ENCODE measurements at places on chromosomes 7 and 10.

DNA sequence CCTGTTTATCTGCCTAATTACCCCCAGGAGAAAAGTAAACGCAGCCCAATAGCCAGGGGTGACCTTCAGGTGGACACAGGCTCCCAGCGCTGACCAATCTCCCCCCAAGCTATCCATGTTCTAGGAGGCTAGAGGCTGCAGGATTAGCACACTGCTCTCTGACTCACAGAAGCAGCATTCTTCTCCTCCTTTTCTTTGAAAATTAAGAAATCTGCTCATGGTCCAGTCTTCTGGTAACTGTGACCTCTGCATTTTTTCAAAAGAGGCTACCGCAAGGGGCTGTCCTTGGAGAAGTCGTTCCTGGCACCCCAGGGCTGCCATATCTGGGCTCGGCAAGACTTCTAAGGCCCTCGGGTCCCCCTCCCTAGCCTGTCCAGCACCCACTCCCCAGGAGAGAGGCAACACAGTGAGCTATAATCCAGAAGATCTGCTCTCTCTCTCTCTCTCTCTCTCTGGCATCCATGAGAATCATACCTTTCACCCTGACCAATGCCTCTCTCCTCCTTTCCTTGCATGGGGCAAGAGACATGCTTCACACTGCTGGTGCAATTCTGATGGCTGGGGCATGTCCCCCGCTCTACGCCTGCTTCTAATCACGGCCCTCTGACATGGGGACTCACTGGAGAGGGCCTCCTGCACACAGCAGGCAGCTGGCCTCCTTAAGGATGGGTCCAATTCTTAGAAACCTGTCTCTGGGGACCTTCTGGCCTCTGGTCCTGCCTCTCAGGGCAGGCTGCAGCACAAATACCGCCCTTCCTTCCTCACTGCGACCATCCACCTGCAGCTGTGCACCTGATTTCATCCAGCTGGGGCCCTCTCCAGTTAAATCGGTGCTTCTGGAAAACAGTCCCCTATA, 27.3 kb downstream of the ANXA11 start:
- DNase-seq, result peak; percentile 50

GRCh38 chr7:90005836-90006235, 148.4 kb upstream of the STEAP1 start:
- no peak for DNase-seq

DNA sequence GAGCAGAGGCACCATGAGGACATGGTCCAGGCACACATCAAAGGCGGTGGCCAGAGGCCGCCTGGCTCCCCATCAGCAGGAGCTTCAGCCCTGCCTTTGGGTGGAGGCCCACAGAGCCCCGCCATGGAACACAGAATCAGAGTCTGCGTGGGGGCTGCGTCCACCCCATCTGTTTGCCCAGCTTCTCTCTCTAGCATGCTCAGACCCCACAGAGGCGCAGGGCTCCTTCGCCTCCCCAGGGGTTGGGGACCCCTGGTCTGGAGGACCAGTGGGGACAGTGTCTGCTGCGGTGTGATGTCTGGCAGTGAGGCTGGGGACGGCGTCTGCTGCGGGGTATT, 321.9 kb downstream of the PTPRN2 start:
- peak; percentile 4 for DNase-seq

DNA sequence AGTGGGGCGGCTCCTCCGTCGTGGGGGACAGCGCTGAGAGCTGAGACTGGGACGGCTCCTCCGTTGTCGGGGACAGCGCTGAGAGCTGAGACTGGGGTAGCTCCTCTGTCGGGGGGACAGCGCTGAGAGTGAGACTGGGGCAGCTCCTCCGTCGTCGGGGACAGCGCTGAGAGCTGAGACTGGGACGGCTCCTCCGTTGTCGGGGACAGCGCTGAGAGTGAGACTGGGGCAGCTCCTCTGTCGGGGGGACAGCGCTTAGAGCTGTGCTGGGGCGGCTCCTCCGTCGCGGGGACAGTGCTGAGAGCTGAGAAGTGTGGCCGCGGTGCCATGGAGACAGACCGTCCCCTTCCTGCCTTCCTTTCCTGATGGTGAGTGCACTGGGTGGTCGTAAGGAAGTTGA, 136.4 kb downstream of the DYNC2I1 start:
- DNase-seq, result no peak

- DNase-seq, result no peak
Observed at GRCh38 chr7:12648704-12649261, 38.6 kb upstream of the ARL4A start.

- DNase-seq, result no peak
Observed at GRCh38 chr10:101447477-101447876, 93.5 kb downstream of the BTRC start.

- DNase-seq, result no peak
Observed at GRCh38 chr10:99711129-99711719, 20.7 kb downstream of the COX15 start.

DNA sequence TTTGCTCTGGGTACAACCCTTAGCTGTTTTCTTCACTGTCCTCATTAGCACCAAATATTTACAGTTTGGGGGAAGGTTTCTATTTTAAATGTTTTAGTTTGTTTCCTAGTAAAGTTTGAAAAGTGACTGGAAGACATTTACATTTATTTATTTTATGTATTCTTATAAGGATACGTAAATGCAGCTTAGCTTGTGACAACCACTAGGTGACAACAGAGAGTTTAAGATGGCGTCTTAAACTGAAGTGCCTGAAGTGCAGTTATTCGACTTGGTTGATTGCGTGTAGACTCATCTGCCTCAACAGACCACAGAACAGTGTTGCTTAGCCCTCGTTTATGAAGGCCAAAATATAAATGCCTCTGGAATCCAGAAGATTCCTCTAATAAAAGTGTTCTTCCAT, 378.2 kb upstream of the MYO3A start:
- no peak for DNase-seq

GRCh38 chr7:42227021-42227420, 10.0 kb downstream of the GLI3 start:
- no peak for DNase-seq

DNA sequence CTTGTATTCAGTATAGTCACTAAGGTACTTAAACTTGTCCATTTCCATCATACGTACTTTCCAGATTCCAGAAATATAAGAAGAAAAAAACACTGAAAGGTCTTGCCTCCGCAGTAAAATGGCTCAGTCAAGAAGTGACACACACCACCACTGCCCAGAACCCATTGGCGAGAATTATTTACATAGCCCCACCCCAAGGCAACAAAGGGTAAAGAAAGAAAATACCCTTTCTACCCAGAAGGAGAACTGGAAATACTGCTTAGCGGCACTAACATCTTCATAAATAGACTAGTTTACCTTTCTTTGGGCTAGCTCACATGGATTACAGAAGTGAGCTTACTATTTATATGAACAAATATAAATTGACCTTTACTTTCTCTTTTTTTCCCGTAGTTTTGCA, 194.0 kb downstream of the PPP1R9A start:
- no peak for DNase-seq

DNA sequence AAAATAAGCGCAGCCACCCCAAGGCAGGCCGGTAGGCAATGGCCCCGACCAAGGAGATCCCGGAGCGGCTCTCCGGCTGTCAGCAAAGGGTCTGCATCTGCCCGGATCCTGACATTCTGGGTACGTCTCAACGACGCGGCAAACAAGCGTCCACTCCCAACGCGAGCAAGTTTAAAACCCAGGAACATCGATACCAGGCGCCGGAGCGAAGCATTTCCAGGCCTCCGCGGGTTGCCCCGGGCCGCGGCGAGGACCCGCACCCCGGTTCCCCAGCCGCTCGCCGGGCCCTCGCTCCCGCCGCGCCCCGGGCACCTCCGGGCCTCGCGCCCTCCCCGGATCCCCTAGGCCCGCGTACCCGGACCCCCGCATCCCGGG, 453 bp downstream of the URGCP start:
- DNase-seq, result peak; percentile 76

DNA sequence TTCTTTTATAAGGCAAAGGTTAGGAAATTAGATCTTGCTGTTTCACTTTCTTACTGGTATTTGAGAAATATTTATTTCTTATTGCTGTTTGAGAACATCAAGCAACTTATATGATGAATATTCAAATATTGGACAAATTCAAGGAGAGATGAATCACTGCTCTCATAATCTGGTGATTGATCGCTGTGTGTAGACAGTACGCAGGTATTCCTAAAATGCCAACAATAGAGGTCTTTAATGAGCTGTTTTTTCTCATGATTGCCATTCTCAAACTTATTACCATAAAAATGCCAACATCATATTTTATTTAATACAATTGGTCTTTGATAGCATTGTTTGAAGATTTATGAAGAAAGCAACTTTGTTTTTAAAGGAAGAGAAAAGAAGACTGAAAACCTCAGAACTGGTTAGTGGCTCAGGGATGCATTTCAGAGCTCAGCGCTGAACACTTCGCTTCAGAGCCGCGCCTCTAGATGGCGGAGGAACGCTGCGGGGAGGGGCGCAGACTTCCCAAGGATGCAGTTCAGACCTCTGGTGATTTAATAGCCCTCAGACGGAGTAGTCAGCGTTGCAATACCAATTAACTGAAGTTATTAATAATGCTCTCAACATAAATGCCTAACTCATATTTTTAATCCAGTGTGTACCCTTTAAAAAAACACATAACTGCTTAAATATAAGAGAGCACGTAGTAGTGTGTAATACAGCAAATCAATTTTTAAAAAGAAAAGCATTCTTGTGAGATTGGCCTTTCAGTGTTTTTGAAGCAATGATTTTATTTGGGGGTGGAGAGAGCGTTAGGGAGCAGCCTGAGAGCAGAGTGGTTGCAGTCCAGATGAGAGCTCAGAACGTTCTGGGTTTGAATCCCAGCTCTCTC, 38.5 kb upstream of the STEAP4 start:
- peak; percentile 95 for DNase-seq

GRCh38 chr7:74297516-74298233, 8.5 kb downstream of the CLIP2 start:
- DNase-seq, result no peak

All from posterior cingulate gyrus (tissue), 11 donors.